ENCODE measurements at places on chromosomes 12 and 14.

DNA sequence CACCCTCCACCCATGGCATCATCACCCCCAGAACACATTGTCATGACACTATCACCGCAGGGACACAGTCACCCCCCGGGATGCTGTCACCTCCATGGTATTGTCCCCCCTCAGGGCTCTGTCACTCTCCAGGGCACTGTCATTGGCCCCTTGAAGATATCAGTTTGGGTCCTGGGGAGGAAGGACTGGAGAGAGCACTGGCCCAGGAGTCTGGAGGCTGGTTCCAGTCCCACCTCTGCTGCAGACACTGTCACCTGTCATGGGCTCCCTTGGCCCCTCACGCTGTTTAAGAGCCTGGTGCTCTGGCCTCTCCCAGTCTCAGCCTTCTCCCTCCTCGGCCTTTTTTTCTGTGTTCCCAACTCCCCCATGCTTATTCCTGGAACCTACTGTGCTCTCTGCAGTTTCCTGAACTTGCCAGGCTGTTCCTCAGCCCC lies 31.9 kb downstream of the SERPINA3 start:
- no peak for DNase-seq

DNA sequence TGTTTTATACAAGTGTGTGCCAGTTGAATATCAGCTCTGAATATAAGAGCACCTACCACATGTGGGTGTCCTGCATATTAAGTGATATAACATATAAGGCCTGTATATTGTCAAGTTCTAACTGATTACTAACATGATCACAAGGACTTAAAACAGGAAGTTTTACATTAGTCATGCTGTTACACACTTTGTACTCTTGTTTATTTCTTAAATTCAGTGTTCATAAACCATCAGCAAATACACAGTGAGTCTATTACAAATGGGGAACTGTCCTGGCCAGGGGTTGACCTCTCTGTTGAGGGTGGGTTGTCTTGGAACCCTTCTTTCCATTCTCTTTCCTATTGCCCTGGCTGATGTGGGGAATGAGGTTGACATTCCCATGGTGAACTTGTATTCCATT lies 19.1 kb downstream of the HELB start:
- DNase-seq = no peak

- DNase-seq = no peak
Observed at GRCh38 chr14:22737052-22737451, 29.4 kb upstream of the OXA1L start.

DNA sequence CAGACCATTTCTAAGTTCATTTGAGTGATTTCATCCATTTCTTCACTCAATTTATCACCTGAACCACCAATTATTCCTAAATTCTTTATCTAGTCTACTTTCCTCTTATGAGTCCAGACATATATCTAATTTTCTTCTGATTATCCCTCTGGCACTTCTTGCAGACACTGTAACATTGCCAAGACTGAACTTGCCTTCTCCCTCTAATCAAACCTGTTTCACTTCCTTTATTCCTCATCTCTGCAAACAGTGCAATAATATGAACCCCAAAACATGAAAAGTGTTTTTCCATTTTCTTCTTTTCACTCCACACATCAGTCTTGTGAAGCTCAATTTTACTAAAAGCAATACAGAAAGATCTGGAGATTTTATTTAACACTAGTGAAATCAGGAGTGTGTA lies 37.8 kb upstream of the PTPRQ start:
- DNase-seq = no peak

DNA sequence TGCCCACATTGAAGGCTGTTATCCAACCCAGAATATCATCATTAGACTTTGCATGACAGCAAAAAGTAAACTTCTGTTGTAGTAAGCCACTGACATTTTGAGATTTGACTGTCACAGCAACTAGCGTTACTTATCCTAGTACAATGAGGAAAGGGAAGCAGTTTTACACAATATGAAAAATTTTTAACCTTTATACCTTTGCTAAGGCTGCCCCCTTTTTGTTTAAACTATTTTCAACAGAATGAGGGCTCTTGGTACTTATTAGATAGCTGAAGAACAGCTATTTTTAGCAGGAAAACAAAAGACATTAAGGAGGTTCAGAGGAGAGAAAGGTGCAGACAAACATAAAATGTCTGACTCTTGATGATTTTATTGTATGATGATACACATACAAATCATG lies 23.4 kb upstream of the TMX1 start:
- DNase-seq = no peak

DNA sequence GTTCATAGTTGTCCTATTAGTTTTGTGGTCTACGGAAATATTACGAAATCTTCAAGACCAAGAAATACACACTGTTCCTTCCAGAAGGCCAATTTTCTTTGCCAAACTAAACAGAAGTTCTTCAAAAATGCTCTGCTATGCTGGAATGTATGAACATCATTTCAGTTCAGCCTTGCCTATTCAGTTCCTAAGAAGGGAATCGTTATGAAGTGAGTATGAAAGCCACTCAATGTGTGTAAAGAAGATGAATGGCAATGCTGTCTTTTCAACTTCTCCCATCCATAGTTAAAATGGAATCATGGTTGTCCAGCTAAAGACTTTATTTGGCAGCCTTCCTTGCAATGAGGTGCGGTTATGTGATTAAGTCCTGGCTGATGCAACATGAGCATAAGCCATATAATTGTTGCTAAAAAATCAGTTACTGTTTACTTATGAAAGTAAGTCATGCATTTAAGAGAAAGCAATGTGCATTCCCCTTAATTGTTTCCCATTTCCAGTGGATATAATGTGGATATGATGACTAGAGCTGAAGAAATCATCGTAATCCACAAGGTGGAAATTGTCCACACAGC lies 73.8 kb upstream of the PTPRR start:
- DNase-seq = no peak

- no peak for DNase-seq
Observed at GRCh38 chr12:104340177-104340576, 36.6 kb downstream of the EID3 start.

DNA sequence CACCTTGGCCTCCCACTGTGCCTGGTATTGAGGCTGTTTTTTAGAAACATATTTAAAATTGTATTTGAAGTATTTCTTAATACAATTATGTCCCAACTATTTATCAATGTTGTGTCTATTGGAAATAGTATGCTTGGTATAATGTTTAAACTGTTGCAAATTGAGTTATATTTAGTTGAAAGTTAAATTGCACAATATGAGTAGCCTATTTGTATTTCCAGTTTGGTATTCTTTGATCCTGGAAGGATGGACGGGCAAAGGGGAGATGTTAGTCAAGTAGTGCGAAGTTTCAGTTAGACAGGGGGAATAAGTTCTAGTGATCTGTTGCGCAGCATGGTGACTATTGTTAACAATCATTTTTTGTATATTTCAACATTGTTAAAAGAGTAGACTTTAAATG lies 111.5 kb downstream of the NUBPL start:
- DNase-seq = no peak

GRCh38 chr12:104863296-104863948 lies 94.7 kb downstream of the SLC41A2 start:
- no peak for DNase-seq

GRCh38 chr12:47349137-47350061 lies 269.6 kb upstream of the AMIGO2 start:
- no peak for DNase-seq

DNA sequence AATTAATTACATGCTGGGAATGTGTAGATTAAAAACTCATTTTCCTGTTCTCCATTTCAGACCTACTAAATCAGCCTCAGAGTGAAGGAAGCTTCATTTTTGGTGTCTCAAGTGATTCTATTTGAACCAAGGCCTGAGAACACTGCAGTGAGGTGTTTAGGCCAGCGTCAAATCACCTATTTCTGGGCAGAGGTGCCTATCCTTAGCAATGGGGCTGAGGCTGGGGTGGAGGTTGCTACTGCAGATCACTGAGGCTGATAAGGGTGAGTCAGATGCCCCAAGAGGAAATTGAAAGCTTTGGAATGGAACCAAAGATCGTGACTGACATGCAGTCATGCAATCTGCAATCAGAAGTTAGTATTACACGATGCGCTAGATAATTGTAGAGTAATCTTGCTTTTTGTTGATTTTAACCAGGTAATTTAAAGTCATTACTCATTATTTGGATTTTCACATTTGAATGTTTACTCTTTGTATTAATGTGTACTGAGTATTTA lies 4.4 kb downstream of the TXNRD1 start:
- DNase-seq = no peak

DNA sequence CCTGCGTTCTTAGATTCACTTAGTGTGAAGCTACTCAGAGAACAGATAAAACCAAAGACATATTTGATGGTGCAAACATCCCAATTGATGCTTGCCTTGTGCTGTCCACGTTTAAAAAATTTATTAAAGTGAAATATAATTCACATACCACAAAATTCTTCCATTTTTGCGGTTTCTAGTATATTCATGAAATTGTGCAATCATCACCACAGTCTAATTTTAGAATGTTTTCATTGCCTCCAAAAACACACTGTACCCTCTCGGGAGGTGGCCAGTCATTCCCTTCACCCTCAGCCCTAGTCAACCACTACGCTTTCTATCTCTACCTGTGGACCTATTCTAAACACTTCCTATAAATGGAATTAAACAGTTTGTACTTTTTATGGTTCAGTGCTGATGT lies 1109.2 kb downstream of the FLRT2 start:
- DNase-seq = no peak

DNA sequence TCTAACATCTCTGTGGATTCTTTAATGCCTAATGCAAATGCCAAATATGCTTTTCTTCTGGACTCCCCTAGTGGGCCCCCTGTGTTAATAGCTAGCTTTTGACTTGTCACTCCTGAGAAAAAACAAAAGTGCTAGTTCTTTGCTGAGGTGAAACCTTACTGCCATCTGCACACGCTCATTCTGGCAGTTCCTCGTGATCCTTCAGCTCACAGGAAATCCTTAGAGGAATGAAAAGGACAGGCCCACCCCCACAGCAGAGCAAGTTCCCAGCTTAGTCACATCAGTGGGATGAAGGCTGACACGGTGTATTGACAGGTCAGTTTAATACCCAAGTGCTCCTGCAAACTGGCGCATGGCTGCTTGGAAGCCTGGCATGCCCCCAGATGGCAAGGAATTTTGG lies 165.1 kb upstream of the ATP2B1 start:
- no peak for DNase-seq

DNA sequence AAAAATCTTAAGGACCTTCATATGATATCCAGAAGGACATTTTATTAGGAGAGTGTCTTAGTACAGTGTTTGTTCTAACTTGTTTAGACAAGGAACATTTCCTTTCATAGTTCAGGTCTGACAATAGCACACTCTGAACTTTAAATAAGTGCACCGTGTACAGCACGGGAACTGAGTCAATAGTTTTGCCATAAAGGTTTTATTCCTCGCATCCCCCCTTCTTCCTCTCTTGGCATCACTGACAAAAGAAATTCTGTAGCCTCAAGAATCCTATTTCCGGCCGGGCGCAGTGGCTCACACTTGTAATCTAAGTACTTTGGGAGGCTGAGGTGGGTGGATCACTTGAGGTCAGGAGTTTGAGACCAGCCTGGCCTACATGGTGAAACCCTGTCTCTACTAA lies 58.3 kb downstream of the TMCC3 start:
- DNase-seq = no peak

DNA sequence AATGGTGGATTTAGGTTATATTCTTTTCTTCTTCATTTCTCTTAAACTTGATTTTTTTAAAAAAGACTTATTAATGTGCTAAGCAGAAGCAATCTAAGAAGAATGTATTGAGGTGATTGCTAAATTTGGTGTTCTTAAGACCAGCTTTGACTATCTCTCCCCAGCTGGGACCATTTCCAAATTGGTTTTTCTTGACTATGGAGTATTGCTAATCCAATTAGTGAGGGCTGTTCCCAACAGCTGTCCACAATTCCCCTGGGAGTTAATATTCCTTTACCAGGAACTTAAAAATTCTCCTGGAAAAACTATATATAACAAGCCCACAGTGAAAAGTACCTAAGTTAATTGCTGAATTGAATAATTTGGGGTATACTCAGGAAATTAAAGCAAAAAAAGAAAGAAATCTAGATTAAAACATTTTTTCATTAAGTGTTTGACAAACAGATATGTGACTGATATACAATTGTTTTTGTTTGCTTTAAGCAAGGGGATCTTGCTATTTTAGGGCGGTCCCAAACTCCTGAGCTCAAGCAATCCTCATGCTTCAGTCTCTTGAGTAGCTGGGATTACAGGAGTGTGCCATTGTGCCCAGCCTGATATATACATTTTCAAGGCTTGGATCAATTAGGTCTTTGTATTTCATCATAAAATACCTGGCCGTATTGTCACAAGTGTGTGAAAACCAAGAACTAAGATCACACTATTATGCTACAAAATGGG lies 105.0 kb downstream of the FAR2 start:
- DNase-seq = no peak

- DNase-seq = no peak
Observed at GRCh38 chr14:48113713-48114112, 438.3 kb upstream of the MDGA2 start.

- DNase-seq = no peak
Observed at GRCh38 chr14:101411779-101412178, 149.5 kb upstream of the DIO3 start.

DNA sequence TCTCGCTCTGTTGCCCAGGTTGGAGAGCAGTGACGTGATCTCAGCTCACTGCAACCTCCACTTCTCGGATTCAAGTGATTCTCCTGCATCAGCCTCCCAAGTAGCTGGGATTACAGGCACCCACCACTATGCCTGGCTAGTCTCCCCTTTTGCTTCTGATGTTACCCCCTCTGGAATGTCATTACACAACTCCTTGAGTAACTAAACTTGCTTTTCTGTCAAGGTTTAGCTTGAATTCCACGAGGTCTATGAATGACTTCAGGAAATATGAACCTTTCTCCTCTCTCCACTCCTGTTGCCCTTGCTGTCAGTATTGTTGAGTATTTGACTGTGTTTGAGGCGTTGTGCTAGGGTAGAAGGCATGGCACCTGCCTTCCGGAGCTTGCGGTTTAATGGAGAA lies 16.8 kb upstream of the RTRAF start:
- DNase-seq = no peak

GRCh38 chr12:48022676-48023385 lies 18.6 kb upstream of the COL2A1 start:
- no peak for DNase-seq

DNA sequence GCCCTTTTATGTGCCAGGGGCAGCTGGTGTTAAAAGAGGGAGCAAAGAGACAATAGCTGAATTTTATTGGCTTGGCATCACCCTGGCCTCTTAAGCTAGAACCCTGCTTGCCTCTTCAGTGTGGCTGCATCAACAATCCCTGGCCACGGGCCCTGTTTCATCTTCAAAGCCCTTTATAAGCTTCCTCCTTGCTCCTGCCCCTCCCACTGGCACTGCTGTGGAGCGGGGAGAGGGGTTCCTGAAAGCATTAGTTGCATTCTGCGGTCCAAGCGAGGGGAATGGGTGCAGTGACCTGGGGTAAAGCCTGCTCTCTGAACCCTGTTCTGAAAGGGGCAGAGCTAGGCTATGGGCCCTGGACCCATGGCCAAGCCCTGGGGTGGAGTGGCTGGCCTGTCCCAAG lies 220 bp upstream of the KRT83 start:
- DNase-seq = no peak

GRCh38 chr12:96404696-96405095 lies 4.5 kb upstream of the CDK17 start:
- no peak for DNase-seq

- no peak for DNase-seq
Observed at GRCh38 chr12:25994901-25995625, 36.6 kb downstream of the RASSF8 start.

GRCh38 chr14:72651081-72651480 lies 242.8 kb downstream of the DPF3 start:
- DNase-seq = no peak

Measured in stimulated activated CD8-positive, alpha-beta memory T cell treated with anti-CD3 and anti-CD28 coated beads, Interleukin-4, amount 100 ng/mL, for 1 hour (primary cell).